ENCODE measurements at places on chromosomes 7 and 10. TPM values are rescaled to one million over a fixed set of nuclear protein-coding genes. Genes with fewer than 3 reads are reported as not detected.

DNA sequence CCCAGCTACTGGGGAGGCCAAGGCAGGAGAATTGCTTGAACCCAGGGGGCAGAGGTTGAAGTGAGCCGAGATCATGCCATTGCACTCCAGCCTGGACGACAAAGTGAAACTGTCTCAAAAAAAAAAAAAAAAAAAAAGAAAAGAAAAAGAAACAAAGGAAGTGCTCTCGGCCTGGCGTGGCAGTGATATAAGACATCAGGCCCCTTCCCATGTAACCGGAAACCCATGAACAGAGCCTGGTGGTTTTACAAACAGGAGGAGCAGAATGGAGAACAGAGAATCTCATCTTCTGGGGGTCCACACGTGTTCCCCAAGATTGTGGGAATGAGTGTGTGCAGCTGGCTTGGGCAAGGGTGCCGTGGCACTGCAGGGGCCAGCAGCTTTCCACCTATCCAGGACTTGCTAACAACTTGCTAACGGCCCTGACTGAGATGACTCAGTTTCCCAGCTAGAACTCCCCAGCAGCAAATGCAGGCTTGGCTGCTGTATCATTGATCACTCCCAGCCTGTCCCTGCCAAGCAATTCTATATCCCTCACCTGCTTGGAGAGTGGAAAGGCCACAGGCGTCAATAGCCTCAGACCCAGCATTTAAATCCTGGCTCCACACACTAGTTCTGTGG is 103.0 kb downstream of the COL26A1 start:
- H3K27ac ChIP-seq = peak overlapping the region; percentile 53
- DNase-seq = no peak
- no peaks in the 10 kb centered on the region for H3K27me3 ChIP-seq
- H3K4me3 ChIP-seq = no peak overlapping the region
- no peaks in the 10 kb centered on the region for H3K36me3 ChIP-seq
- H3K4me1 ChIP-seq = peaks cover 40% of the 10 kb centered on the region

DNA sequence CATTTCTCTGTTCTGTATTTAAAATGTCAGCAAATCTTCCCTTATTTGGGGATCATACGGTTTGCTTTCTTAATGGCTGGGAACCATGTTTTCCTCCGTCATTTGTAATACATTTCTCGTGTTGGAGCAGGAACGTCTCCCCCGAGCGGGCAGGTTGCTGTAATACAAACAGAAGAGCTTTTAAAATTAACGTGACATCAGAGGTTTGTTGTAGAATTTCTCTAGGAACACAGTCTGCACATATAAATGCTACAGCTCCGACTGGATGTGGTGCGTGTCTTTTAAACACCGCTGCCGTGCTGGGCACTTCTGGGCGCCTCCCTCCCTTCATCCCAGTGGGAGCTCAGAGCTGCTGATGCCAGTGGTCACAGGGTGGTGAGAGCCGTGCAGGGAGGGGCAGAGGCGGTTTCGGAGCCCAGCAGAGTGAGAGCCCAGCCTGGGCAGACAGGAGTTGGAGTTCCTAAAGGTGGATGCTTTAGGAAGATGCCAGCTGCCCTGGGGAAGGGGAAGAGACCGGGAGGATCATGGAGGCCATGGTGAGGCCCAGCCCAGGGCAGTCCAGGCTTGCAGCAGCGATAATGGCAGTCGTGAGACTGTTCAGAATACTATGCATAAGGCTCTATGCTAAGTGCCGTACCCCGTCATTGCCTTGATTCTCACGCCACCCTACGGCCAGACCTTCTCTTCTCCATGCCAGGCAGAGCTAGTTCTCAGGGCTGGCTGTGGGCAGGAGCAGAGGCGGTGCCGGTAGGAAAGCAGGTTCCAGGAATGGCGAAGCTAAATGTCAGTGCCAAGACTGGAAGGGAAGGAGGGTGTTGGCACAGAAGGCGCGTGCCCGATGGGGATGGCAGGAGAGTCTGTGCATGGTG is 96.2 kb downstream of the GLRX3 start:
- no peak overlapping the region for H3K27ac ChIP-seq
- peaks cover 72% of the 10 kb centered on the region for H3K36me3 ChIP-seq
- no peak for DNase-seq
- H3K4me1 ChIP-seq = no peaks in the 10 kb centered on the region
- no peak overlapping the region for H3K4me3 ChIP-seq

DNA sequence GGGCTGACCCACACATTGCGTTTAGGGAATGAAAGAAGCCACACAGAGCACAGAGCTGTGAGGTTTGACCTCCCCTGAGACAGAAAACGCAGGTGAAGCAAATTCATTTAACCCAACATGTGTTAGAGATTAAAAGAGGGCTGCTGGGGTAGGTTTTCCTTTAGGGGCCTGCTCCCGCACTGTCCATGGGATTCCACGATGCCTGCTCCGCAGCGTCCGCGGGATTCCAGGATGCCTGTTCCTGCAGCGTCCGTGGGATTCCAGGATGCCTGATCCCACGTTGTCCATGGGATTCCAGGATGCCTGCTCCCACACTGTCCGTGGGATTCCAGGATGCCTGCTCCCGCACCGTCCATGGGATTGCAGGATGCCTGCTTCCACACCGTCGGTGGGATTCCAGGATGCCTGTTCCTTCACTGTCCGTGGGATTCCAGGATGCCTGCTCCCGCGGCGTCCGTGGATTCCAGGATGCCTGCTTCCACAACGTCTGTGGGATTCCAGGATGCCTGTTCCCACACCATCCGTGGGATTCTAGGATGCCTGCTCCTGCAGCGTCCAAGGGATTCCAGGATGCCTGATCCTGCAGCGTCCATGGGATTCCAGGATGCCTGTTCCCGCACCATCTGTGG is 78.7 kb downstream of the VIPR2 start:
- H3K4me3 ChIP-seq = no peak overlapping the region
- 0 out of 2 replicates have a peak, but pooled peaks cover 3% of the 10 kb centered on the region for H3K4me1 ChIP-seq
- DNase-seq = no peak
- H3K27ac ChIP-seq = no peak overlapping the region
- no peaks in the 10 kb centered on the region for H3K27me3 ChIP-seq
- no peaks in the 10 kb centered on the region for H3K36me3 ChIP-seq

DNA sequence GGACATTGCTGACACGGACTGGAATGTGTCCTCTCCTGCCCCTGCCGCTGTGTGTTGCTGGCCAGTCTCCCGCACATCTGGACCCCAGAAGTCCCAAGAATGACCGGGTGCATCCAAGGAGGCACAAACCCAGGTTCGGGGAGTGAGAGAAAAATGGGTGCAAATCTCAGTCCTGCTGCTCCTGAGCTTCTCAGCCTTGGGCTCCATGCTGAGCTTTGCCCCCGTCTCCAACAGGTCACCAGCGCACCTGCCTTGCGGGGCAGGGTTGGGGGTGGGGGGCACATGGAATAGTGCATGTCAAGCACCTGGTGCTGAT is 6.0 kb upstream of the NANOS1 start:
- H3K27me3 ChIP-seq = peaks cover 6% of the 10 kb centered on the region
- no peak overlapping the region for H3K27ac ChIP-seq
- H3K36me3 ChIP-seq = no peaks in the 10 kb centered on the region
- H3K4me3 ChIP-seq = no peak overlapping the region

DNA sequence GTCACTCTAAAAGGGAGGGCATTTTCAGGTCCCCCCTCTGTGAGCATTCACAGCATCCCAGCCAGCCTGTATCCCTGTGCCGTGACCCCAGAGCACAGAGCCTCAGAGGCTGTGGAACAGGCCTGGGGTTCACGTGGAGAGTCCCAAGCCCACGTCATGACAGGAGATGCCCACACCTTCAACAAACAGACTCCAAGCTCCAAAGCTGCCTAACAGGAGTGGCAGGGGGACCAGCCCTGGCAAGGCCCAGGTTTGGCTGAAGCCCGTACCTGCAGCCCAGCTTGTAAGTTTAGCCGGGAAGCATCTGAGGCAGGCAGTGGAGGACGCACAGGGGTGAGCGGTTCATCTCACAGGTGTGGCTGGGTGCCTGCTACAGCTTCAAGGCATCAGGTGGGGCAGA is 33.5 kb downstream of the LHPP start:
- H3K27me3 ChIP-seq = no peaks in the 10 kb centered on the region
- H3K27ac ChIP-seq = no peak overlapping the region
- DNase-seq = no peak
- H3K36me3 ChIP-seq = peaks cover 20% of the 10 kb centered on the region
- no peak overlapping the region for H3K4me3 ChIP-seq

GRCh38 chr7:30256349-30256858 is 28.0 kb upstream of the ZNRF2 start:
- no peak overlapping the region for H3K27ac ChIP-seq
- no peaks in the 10 kb centered on the region for H3K27me3 ChIP-seq
- no peak for DNase-seq
- no peaks in the 10 kb centered on the region for H3K4me1 ChIP-seq
- no peaks in the 10 kb centered on the region for H3K36me3 ChIP-seq
- H3K4me3 ChIP-seq = no peak overlapping the region

DNA sequence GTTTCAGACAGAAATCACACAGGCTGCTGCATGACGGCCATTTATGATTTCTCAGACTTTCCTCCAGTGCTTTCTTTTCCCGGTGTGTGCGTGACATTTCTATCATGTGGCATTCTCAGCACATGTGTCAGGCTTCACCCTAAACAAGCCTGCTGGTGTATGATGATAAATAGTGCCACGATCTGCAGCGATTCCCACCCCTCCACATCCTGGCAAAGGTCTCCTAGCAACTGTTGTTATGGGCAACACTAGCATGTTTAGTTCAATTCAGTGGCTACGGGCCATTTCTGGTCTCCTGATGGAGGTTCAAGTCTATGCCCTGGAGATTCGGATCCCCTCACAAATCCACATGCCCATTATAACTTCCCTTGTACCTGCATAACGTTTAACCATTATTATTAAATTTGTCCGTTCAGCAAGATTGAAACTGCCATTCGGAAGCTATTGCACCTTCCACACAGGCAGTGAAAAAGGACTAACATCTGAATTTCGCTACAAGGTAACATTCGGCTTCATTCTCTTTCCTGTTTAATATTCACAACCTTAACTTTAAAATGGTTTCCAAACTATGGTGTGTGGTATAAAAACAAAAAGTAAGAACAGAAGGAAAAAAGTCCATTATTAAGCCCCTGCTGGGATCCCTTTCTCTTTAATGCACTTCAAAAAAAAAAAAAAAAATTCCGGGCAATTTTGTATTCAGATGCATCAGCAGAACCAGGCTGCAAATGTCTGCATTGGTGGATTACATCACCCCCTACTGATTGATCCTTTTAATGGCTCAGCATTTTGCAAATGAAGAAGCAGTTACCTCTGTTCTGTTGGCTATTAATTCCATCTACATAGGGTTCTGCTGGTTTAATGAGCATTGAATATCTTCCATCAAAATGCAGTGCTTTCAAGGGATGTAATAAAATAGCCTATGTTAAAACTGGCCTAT is 90.2 kb downstream of the FRMD4A start:
- H3K27ac ChIP-seq = no peak overlapping the region
- H3K4me1 ChIP-seq = peaks cover 32% of the 10 kb centered on the region
- H3K27me3 ChIP-seq = peaks cover 4% of the 10 kb centered on the region
- peaks cover 7% of the 10 kb centered on the region for H3K36me3 ChIP-seq

DNA sequence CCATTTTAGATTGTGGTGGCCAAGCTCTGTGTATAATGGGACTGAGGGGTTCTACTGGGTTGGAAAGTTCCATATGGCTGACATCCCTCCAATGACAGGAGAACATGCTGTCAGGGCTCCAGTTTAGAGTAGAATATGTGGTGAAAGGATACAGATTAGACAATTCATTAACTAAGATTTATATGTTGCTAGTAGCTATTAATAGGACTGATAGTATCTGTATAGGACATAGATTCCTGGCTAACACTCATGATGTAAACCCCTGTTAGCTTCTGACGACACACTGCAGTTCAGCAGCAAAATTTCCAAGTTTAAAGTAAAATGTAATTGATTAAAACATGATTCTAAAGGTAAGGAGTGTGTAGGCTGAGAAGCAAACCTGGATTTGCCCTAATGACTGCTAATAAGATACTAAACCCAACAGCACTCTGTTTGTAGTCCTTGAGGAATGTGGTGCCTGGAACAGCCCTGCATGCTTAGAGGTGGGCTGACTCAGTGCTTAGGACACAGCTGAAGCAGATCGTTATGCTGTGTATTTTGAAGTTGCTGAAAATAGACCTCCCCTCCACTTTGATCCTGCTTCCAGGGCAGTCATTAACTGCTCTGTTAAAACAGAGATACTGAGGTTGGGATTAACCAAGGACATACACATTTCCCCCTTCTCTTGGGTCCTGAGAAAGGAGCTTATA is 1129.6 kb downstream of the SORCS3 start:
- H3K4me1 ChIP-seq = no peaks in the 10 kb centered on the region
- H3K27me3 ChIP-seq = no peaks in the 10 kb centered on the region
- no peak for DNase-seq
- no peak overlapping the region for H3K4me3 ChIP-seq
- no peaks in the 10 kb centered on the region for H3K36me3 ChIP-seq

- H3K36me3 ChIP-seq = 0 out of 2 replicates have a peak, but pooled peaks cover 2% of the 10 kb centered on the region
- no peak overlapping the region for H3K4me3 ChIP-seq
- H3K4me1 ChIP-seq = 0 out of 2 replicates have a peak, but pooled peaks cover 4% of the 10 kb centered on the region
- DNase-seq = no peak
Measured at GRCh38 chr7:28280516-28280915, 99.9 kb upstream of the JAZF1 start.

- no peaks in the 10 kb centered on the region for H3K4me1 ChIP-seq
- H3K4me3 ChIP-seq = no peak overlapping the region
- peaks cover 15% of the 10 kb centered on the region for H3K36me3 ChIP-seq
- H3K27ac ChIP-seq = no peak overlapping the region
- H3K27me3 ChIP-seq = no peaks in the 10 kb centered on the region
- DNase-seq = no peak
Measured at GRCh38 chr10:73838008-73838567, 26.7 kb upstream of the NDST2 start.

DNA sequence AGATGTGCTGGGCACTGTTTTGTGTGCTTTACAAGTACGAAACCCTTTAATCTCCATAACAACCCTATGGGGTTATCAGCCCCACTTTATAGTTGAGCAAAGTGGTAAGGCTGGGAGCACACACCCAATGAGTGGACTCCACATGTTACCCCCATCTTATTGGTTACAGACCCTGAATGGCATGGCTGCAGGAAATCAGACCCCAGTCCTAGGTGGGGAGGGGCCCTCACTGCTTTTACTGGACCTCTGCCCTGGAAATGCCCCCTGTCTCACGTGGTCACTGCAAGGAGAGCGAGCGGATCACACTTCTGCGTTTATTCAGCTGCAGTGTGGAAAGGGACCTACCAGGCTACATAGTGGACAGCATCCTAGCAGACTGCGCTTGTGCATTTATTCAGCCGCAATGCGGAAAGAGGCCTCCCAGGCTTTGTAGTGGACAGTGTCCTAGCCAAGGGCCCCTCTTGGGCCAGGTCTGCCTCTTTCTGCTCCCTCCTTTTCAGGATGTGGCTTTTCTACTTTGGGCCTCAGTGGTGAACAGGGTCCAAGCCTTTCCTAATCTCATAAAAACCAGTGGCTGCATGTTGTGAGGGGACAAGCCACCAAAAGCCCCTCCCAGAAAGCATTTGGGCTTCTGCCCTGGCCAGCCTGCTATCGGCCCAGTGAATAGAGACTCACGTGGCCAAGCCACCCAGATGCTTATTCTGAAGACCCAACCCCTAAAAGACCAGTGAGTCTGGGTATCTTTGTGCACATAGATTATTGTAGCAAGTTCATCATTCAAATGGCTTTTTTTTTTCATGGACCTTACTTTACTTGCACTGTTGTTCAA is 405.7 kb upstream of the RNF32 start:
- no peak for DNase-seq
- H3K36me3 ChIP-seq = peaks cover 26% of the 10 kb centered on the region
- H3K4me3 ChIP-seq = no peak overlapping the region
- H3K27ac ChIP-seq = no peak overlapping the region

Gene MUC3A
- total RNA-seq = 50.6 TPM

Gene CLRN3
- total RNA-seq = not detected

Gene CPN1
- 0.66 TPM for total RNA-seq

Gene OR2A7
- total RNA-seq = 9.9 TPM

Gene CFAP46
- total RNA-seq = 3.3 TPM

Gene HACD1
- 18.6 TPM for total RNA-seq

Gene MYO1G
- total RNA-seq = 0.48 TPM

Gene CNTNAP2
- total RNA-seq = 63.8 TPM

Gene SPDYE2
- 0.15 TPM for total RNA-seq

Gene CCDC186
- 23.3 TPM for total RNA-seq

Gene MSMB
- not detected for total RNA-seq

Gene ICA1
- total RNA-seq = 33.4 TPM

Gene FRMPD2
- total RNA-seq = 1.3 TPM

Measured in WTC11 (cell line).